ENCODE measurements at places on chromosomes 3 and 15.
A peak's percentile ranks its signal among the peaks of the same experiment; 100 is the strongest.

GRCh38 chr3:43629741-43630140 lies 7.9 kb upstream of the ANO10 start:
- DNase-seq, result no peak

DNA sequence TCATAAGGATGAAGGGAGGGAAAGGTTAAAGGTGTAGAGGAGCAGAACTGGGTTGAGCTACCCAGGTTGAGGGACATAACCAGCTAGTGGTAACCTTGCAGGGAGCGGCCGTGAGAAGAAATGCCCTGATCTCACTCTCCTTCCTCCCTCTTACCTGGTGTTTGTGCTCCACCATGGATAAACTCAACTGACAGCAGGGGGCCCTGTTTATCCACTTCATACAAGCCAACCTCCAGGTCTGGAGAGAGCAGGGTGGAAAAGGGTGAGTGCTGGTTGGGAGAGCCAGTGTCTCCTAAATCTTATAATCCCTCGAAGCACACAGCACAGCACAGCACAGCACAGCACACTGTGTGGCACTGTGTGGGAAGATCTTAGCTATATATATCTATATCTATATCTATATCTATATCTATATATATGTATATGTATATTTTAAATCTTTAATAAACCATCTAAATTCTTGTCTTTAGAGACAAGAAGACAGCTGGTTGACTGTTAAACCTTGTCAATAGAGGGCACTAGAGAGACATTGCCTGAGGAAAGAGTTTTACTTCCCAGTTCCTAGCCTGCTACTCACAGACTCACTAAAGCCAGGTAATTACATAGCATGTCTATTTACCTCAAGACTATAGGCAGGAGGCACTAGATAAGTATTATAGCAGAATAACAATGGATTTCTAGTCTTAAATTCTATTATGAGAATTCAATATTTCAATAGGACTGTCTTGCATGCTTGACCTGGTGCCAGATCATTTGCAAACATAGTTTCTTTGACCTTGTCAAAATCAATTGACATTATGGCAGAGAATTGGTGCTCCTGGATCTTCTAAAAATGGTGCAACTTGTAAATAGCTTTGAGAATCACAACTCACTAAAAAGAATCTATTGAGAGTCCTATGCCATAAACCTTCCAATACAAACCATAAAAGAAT lies 21.7 kb upstream of the FMN1 start:
- DNase-seq, result peak; percentile 59

DNA sequence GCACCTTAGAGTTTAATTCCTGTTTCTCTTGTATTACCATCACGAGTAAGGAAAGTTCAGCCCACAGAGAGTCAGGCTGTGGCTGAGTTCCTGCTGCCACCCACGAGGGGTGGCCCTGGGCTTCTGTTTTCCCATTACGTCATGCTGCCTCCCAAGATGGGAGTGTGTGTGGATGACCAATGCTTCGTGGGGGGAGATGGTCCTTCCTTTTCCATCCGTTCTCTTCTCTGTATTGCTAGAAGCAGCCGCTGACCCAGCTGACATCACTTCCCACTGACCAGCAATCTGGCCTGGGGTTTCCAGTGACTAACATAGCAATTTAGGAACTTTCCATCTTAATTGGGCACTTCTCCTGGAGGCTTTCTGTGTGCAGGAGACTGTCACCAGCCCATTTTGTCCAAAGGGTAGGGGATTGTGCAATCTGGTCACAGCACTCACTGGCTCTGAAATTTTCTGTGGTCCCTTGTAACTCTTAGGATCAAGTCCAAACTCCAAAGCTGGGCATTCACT lies 9.3 kb downstream of the IRAK2 start:
- DNase-seq, result peak; percentile 98

DNA sequence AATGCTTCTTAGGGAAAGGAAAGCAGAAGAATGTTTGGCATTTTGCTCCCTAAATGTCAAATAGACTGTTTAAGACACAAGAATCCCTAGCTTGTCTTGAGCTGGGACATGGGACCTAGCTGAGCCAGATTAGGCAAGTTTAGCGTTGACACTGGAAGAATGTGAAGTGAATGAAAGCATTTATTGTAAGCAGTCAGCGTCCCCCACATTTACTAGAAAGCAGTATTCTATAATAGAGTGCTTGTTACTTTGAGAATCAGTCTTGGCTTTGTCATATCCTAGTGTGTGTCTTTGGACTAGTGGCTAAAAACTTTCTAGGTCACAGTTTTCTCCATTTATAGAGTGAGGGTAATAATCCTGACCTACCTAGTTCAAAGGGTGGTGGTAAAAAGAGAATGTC lies 161.6 kb downstream of the ADAMTSL3 start:
- no peak for DNase-seq

DNA sequence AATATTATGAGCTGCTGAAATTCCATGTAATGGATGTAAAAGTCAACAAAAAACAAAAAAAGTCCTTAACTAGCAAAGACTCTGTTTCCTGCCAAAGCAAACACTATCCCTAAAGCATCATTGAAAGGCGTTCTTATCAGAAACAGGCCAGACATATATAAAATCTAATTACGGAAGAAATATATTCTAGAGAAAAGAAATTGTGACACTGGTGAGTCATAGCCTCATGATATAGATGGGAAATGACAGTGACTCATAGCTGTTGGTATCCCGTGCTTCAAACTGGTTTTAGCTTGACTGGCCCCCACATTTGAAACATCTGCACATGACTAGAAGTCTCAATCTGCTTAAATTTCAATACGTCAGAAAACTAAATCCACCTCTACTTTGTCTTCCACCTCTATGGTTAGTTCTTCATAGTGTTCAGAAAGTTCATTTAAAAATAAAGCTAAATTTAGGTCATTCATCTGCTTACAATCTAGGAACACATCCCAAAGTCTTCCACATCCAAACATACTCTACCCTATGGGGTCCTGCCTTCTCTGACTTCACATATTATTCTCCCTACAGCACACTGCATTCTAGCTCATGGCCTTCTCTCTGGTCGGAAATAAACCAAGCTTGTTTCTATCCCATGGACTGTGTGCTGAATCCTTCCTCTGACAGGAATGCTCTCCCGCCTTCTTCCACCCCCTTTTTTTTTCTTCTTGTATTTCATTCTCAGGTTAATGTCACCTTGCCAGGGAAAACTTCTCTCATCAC lies 456.3 kb upstream of the ARRDC4 start:
- peak; percentile 68 for DNase-seq

DNA sequence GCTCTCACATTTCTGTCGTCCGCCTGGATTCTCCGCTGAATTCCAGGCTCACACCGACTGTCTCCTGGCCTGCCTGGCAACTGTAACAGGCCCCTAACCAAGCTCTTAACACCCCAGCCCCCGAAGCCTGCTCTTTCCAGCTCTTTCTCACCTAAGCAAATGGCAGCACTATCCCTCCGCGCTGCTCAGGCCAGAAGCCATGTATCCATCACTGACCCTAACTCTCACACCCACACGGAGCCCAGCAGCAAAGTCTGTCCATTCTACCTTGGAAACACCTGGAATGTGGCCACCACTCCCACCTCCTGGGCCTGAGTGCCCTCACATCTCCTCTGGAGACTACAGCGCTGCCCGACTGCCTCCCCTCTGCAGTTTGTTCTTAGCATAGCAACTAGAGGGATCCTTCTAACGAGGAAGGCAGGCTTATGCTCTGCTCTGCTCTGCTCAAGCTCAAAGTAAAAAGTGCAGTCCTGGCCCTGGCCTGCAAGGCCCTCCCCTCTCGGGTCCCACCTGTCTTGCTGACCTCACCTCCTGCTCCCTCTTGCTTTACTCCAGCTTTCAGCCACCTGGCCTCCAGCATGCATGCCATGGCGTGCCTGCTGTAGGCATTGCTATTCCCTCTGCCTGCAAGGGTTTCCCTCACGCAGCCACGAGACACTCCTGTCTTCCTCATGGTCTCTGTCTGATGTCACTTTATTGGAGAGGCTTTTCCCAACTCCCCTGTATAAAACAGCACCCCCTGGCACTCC lies 27.2 kb downstream of the FEM1B start:
- DNase-seq, result no peak

GRCh38 chr3:4571690-4572334 lies 78.7 kb downstream of the ITPR1 start:
- peak; percentile 13 for DNase-seq

DNA sequence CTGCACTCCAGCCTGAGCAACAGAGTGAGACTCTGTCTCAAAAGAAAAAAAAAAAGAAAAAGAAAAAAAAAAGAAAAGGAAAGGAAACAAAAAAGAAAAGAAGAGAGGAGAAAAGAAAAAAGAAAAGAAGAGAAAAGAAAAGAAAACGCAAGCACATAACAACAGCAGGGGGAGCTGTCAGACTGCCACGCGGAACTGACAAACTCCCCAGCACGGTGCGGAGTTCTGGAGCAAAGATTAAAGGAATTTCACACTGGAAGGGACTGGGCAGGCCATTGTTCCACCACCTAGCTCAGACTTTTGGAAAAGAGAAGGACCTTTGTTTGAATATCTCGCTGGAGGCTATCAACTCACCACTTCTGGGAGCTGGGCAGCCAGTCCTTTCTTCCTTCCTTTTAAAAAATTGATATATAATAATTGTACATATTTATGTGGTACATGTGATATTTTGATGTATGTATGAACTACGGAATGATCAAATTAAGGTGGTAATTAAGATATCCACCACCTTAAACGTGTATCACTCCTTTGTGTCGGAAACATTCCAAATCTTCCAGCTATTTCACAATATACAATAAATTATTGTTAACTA lies 40.5 kb downstream of the DPPA2 start:
- peak; percentile 65 for DNase-seq

DNA sequence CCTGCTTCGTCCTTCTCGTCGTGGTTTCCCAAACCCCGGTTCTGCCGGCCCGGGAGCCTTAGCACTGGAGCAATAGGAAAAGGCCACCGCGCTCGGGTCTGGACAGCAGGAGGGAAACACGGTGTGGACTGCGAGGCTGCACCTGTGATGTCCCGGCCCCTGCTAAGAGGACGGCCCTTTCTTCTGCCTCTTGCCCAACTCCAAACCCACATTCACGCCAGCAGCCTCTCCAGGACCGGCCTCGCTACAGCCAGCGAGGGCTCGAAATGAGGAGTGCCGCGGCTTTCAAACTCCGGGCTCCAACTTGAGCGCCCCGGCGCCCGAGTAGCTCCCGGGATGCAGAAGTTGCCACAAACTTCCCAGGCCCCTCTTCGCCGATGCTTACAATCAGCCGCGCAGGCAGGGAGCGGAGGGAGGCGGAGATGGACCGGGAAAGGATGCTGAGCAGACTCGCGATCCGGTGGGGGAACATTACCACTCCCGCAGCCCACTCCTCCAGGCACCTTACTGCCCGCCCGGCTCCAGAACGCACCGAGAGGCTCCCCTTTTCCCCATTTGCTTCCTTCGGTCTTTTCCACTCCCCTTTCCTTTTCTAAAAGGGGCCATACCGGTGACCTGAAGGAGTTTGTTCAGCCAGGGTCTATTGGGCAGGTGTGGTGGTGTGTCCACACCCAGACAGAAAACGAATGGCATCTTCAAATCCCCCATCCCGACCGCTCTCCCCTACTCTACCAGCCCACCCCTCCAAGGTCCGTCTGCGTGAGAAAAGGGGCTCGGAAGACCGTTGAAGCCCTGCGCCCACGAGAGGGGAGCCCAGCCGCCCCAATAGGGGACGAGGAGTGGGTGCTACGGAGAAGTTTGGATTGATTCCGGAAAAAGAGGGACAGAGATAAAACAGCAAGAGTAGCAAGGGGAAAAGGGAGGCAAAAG lies 18.8 kb upstream of the SATB1 start:
- DNase-seq, result peak; percentile 11

GRCh38 chr3:33331414-33331813 lies 54.2 kb downstream of the FBXL2 start:
- DNase-seq, result no peak

GRCh38 chr3:187804120-187804744 lies 59.0 kb upstream of the BCL6 start:
- no peak for DNase-seq

GRCh38 chr15:96180087-96180748 lies 150.3 kb upstream of the NR2F2 start:
- no peak for DNase-seq

DNA sequence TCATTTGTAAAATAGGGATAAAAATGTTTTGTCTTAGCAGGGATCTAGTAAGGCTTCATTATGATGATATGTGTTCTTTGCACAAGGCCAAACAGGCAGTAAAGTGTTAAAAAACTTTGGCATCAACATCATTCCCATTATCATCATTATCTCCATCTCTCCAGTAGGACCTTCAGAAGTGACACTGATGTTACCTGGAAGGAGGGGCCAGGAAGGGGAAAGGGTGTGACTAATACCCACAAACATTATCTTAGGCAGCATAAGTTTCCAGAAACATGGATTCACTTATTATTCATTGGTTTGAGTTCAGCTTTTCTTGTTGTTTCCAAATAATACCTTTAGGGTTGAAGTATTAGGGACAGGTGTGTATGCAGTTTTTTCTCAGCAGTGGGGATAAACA lies 399.6 kb downstream of the PTPRG start:
- peak; percentile 37 for DNase-seq

GRCh38 chr3:30352410-30353318 lies 253.7 kb upstream of the TGFBR2 start:
- DNase-seq, result no peak

GRCh38 chr3:116135457-116136085 lies 309.7 kb downstream of the LSAMP start:
- DNase-seq, result peak; percentile 29

GRCh38 chr15:100718075-100718980 lies 115.9 kb downstream of the ASB7 start:
- DNase-seq, result no peak

- DNase-seq, result no peak
Measured at GRCh38 chr3:14832975-14833722, 14.4 kb downstream of the FGD5 start.

DNA sequence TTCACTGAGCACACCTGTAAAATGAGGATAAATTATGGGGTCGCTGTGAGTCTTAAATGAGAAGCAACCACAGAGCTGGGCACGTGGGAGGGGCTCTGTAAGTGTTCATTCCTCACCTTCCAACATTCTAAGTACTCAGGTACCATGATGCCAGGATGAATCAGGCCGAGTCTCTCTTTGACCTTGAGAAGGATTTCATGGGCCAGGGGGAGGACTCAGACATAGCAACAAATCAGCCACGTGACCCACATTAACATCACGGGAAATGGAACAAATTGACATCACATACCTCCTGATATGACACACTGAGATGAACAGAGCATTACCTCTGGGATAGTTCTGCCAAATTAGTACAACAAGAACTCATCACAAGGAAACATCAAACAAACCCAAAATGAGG lies 35.2 kb upstream of the USP3 start:
- DNase-seq, result no peak

DNA sequence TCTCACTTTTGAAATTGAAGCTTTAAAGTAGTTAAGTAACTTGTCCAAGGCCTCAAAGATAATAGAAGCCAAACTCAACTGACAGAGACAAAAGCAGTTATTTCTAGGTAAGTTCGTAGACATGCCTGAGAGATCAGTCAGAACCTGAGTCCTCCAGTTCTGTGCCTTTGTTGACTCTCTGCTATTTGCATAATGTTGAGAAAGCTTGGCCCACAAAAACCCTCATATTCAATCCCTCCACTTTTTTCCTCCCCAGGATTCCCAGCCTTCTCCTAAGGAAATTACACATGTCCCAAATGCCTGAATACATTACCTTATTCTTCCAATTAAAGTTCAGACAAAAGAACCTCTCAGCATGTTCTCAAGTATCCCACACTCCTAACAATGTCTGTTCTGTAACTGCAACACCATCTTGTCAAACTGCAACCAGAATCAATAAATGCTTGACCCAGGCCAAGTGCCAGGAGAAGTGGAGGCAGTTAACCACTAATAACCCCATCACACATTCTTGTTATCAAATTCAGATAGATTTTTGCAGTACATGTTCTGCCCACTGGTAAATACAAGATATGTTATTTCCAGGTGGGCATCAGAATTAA lies 217.8 kb downstream of the LRRC3B start:
- DNase-seq, result no peak
